ENCODE measurements at places on chromosomes 5 and 9.

DNA sequence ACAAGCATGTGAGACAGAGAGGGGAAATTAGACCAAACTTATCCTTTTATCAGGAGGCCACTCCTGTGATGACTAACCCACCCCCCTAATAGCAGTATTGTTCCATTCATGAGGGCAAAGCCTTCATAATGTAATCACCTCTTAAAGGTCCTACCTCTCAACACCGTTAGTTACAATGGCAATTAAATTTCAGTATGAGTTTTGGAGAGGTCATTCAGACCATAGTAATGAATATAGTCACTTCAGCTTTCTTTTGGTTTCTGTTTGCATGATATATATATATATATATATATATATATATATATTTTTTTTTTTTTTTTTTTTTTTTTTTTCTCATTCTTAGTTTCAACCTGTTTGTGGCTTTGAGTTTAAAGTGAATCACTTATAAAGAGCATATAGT is 10.5 kb downstream of the ADGRV1 start:
- no peak for DNase-seq

DNA sequence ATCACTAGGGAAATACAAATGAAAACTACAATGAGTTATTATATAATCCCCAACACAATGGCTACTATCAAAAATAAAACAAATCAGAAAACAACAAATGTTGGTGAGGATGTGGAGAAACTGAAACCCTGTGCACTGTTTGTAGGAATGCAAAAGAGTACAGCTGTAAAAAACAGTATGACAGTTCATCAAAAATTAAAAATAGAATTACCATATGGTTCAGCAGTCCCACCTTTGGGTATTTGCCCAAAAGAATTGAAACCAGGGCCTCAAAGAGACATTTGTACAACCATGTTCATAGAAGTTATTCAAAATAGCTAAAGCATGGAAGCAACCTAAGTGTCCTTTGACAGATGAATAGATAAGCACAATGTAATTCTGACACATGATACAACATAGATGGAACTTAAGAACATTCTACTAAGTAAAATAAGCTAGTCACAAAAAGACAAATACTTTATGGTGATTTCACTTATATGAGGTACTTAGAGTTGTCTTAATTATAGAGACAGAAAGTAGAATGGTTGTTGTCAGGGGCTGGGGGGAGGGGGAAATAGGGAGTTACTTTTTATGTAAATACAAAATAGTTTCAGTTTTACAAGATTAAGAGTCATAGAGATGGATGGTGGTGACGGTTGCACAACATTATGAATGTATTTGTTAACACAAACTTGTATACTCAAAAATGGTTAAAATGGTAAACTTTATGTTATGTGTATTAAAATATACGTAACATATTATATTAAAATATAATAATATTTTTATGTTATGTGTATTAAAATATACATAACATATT is 102.8 kb downstream of the KCTD16 start:
- DNase-seq = no peak

- DNase-seq = no peak
These were observed 62.1 kb downstream of the CYSTM1 start for GRCh38 chr5:140236891-140237598.

DNA sequence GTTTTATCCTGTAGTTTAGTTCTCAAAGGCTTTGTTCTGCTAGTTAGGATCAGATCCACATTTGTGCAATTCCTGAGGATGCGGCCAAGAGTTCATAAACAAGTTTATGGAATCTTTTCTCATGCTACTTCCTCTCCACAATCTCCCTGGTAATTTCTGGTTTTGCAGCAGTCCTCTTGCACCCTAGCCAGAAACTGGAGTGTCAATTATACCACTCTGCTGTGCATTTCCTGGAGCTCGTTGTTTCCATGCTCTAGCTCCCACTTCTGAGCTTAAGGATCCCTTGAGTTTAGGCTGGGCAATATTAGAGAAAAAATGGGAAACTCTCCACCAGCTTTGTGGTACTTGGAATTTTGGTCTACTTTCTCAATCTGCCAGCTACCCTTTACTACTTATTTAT is 474.7 kb downstream of the DIRAS2 start:
- DNase-seq = peak; percentile 22

- DNase-seq = no peak
These were observed 334.3 kb downstream of the ICE1 start for GRCh38 chr5:5756762-5757161.

- DNase-seq = peak; percentile 15
These were observed 83.9 kb downstream of the SLC1A3 start for GRCh38 chr5:36690041-36690961.

DNA sequence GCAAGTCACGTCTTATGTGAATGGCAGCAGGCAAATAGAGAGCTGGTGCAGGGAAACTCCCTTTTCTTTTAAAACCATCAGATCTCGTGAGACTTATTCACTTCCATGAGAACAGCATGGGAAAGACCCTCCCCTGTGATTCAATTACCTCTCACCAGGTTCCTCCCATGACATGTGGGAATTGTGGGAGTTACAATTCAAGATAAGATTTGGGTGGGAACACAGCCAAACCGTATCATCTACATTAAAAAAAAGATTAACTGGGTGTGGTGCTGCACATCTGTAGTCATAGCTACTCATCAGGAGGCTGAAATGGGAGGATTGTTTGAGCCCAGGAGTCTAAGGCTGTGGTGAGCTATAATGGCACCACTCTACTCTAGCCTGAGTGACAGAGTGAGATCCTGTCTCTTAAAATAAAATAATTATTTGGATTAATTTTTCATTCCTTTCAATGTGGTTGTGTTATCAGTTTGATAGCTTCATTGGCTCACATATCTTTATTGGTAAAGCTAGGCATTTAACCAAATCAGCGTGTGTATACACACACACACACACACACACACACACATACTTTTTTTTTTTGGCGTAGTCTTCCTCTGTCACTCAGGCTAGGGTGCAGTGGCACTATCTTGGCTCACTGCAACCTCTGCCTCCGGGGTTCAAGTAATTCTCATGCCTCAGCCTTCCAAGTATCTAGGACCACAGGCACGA is 21.8 kb downstream of the DENND4C start:
- DNase-seq = no peak

DNA sequence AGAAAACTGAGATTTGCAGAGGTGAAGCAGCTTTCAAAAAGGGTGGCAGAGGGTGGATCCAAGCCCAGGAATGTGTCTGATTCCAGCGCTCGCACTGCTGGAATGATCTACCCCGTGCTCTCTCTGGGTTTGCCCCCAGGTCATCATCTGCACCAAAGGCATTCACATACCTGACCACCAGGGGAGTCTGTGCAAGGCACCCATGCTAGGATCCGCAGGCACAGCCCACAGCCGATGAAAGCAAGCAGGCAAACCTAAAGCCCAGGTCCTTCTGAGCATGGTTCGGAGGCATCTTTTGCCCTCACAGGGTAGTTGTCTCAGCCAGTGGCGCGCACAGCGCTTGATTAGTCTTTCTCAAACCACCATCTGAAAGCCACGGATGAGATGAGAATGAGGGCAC is 56.6 kb downstream of the TEK start:
- no peak for DNase-seq

GRCh38 chr9:137851516-137852267 is 25.9 kb upstream of the CACNA1B start:
- no peak for DNase-seq

- no peak for DNase-seq
These were observed 49.1 kb upstream of the TEK start for GRCh38 chr9:27059907-27060306.

- DNase-seq = no peak
These were observed 25.1 kb upstream of the CARTPT start for GRCh38 chr5:71693828-71694427.

DNA sequence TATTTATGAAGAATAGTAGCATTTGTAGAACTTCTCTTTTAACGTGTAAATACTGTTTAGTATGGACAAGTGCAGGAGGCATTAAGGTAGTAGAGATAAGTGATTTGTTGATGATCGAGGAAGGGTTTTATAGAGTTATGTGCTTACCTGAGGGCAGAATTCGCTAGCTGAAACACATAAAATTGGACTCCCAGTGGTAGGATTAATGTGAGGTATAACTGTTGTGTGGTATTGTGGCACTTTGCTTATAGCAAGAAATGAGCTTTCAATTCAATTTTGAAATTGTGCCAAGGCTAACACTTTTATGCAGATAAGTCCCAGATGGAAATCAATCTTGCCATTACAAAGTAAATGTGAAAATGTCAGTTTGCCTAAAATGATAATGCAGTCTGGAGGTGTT is 1.2 kb downstream of the AP3S1 start:
- DNase-seq = no peak

- DNase-seq = no peak
These were observed 183.1 kb downstream of the C9orf50 start for GRCh38 chr9:129437626-129438323.

- DNase-seq = no peak
These were observed 5.1 kb downstream of the GLRX start for GRCh38 chr5:95817430-95817829.

GRCh38 chr5:73856997-73857396 is 231.0 kb downstream of the ARHGEF28 start:
- DNase-seq = no peak

- no peak for DNase-seq
These were observed 11.7 kb downstream of the OGN start for GRCh38 chr9:92392690-92393089.

DNA sequence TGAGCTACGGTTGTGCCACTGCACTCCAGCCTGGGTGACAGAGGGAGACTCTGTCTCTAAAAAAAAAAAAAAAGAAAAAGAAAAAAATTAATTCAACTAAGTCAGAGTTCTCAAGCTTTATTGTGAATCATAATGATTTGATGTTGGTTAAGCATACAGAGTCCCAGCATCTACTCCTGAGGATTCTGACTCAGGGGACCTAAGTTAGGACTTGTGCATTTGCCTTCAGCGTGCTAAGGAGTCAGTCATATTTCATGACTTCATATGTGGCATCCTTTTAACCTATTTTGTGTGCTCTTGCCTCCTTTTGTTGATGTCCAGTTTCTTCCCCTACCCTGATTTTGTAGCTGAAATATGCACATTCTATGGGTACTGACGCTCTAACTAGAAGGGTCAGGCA is 2.9 kb downstream of the MYOZ3 start:
- DNase-seq = no peak

GRCh38 chr5:83331842-83332241 is 139.7 kb upstream of the VCAN start:
- DNase-seq = no peak

DNA sequence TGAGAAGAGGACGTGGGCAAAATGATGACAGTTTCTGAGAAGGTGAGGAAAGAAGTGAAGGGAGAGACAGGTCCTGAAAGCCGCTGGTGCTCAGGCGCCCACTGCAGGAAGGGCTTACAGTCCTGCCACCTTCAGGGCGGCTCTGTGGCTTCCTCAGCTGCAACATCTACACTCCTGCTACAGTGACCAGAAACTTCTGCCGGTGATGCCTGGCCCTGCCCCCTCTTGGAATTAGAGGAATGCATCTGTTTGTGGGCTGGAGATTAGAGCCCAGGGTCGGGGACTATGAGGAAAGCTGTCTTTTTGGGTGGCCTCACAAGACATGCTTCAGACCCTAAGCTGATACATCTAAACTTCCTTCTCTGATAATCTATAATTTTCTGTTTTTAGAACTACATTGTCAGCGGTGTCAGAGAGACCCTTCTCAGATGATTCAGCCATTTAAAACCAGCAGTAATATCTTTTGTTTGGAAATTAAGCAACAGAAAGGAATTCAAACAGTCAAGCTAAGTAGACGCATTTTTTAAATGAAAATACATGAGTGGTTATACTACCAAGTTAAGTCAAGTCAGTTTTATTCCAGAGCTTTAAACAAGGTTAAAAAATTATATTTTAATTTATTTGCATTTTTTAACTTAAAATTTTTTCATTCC is 30.4 kb downstream of the PRDM6 start:
- no peak for DNase-seq

DNA sequence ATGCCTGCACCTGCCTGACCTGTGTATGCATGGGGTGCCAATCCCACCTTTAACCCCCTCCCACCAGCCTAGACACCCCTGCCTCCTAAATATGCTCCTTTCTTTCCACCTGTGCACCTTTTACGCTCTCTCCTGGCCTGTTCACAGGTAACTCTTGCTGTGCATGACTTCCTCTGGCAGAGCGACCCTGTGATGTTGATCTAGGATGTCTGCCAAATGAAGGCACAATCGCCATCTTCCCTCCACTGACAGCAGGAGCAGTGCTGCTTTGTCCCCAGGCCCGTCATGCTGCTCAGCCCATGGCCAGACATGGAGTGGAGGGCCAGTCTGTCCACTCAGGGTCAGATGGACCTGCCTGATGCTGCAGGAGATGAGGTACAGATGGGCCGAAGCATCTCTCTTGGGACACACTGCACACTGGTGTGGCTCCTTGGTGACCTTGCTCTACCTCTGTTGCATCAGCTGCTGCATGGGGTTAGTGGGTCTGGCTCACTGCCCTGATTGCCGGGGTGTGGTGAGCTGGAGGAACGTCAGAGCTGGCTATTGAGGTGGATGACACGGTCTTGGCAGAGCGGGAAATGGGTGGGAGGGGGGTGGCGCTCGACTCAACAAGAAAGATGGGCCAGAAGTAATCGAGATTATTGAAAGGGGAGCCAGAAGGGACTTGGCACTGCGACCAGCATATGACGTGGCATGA is 101.7 kb upstream of the PITX1 start:
- DNase-seq = peak; percentile 84

GRCh38 chr9:68869022-68869421 is 144.9 kb downstream of the PRKACG start:
- no peak for DNase-seq

DNA sequence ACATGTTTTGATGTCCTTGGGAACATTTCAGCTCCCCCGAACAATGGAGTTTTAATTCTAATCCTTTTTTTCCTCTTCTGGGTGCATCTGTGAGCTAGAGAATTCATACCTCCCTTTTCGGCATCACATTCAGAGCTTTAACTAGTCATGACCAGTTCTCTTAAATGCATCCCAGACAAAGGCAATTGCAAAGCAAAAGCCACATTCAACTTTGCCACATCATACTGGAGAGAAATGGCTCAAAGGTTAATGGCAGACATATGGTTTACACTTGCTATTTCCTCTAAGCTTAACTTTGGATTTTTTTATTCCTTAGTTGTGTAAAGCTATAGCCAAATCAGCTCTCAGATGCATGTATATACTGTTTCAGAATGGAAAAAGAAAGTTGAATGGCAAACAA is 153.3 kb downstream of the ESM1 start:
- DNase-seq = no peak

DNA sequence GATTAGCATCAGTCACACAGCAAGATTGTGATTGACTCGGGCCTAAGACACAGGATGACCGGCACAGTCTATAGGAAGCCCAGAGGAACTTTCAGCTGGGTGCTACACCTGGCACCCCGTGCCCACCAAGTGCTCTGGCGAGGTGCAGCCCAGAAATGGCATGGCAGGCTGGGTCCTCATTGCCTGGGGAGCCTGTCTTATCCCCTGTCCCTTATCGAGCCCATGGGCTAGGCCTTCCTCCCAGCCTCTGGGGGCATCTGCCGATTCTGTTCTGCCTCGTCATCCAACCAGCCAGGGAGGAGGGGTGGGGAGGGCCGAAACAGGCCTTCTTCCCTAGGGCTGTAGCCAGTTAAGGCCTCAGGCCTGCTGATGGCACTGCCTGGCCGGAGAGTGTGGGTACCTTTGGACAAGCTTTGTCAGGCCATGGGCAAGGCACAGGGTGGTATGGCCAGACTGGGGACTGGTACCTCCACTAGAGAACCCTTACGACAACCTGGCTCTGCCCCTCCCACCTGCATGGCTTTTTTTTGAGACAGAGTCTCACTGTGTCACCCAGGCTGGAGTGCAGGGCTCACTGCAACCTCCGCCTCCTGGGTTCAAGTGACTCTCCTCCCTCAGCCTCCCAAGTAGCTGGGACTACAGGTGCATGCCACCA is 1.6 kb downstream of the GRK6 start:
- DNase-seq = no peak

All from DMS79 (cell line).